ENCODE measurements at places on chromosomes 7 and 10.

GRCh38 chr10:71727738-71728737 is 8.5 kb upstream of the C10orf105 start:
- peak; percentile 70 for DNase-seq

GRCh38 chr10:11197266-11197712 is 179.6 kb downstream of the CELF2 start:
- peak; percentile 41 for DNase-seq

DNA sequence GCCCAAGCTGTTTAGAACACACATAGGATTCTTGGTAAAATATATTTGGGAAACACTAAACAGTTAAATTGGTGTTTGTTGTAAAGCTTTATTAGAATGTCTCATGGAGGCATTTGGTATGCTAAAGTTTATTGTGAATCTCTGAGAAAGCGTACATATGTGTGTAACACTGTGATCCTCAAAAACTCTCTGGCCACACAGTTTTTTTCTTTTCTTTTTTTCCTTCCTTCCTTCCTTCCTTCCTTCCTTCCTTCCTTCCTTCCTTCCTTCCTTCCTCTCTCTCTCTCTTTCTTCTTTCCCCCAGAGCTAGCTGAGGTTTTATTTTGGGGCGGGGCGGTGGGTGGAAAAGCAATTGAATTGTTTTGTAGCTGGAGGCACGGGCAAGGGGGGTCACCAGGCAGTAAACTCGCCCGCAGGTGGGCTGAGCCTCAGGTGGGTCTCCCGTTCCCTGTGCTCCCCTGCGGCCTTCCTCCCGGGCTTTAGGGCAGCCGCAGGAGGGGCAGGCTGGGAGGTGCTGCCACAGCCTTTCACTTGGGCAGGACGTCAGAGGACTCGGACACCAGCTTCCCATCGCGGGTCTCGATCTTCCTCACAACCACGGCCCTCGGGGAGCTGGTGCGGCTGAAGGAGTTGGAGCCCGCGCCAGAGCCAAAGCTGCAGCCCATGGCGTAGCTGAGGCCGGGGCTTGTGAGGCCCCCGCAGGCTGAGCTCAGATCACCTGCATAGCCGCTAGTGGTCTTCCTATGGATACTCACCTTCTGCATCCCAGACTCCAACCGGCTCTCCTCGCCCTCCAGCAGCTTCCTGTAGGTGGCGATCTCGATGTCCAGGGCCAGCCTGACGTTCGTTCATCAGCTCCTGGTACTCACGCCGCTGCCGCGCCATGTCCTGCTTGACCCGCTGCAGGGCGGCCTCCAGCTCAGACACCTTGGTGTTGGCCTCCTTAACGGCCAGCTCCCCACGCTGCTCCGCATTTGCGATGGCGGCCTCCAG is 459.0 kb downstream of the GATA3 start:
- no peak for DNase-seq

GRCh38 chr10:78214955-78215354 is 181.3 kb downstream of the RPS24 start:
- DNase-seq = no peak

DNA sequence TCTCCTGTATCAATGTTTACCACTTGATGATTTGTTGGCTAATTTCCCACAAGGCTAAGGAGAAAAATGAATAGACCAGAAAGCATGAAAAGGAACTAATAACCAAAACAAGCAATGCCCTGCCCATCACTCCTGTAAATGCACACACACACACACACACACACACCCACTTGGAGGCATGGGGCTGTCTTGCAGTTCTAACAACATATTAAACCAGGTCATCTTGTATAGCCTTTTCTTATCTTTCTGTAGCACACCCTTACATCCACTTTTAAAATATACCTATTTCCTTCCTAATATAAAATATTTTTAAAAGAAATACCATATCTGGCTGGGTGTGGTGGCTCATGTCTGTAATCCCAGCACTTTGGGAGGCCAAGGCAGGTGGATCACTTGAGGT is 105.3 kb downstream of the CTTNBP2 start:
- no peak for DNase-seq

DNA sequence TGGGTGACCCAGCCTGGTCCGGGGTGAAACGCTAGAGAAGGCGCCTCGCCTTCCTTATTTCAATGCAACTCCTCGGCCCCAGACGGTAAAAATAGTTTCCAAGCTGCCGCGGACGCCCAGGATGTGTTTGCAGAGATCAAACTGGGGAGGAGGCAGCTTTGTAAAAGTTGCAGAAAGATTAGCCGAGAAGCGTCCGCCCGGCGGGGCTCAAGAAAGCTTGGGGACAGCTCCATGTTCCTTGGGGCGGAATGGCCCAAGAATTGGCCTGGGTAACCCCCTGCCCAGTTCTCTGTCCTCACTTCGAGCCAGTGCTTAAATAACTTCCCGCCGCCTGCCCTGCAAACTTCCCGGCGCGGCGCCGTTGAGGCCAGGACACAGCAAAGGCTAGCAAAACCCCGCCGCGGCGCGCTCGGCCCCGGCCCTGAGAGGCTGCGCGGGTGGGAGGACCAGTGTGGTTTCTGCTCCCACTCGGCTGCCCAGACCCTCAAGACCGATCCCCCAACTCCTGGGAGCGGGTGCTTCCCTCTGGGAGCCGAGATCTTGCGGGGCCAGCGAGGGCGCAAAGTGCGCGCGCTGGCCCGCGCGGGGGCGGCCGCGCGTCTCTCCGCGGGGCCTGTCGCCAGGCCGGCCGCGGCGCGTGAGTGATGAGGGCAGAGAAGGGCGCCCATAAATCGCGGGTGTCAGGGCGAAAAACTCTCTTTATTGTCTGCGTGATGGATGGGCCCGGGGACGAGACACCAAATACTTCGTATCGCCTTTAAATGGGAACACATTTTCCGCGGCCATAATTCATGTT is 6.3 kb upstream of the ZNF503 start:
- no peak for DNase-seq

GRCh38 chr7:91249506-91250233 is 14.6 kb upstream of the FZD1 start:
- DNase-seq = no peak

GRCh38 chr7:967361-968082 is 7.8 kb downstream of the COX19 start:
- no peak for DNase-seq

DNA sequence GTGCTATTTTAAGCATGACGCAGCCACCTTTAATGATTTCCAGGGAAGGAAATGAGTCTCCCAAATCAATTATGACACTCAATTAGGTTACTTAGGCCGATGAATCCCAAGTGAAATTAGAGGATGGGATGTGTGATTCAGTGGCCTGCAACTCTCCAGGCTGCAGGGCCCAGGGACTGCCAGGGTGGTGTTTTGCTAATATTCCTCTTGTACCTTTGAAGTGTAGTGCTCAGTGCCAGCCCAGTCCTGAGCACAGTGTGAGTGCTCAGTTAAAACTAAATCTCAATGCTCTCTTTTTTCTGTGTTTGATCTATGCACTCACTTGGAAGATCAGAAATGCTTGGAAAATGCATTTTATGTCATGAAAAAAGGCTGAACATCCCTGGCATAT is 51.6 kb downstream of the SEM1 start:
- no peak for DNase-seq

- no peak for DNase-seq
Observed at GRCh38 chr7:158944950-158945349, 88.6 kb downstream of the DYNC2I1 start.

DNA sequence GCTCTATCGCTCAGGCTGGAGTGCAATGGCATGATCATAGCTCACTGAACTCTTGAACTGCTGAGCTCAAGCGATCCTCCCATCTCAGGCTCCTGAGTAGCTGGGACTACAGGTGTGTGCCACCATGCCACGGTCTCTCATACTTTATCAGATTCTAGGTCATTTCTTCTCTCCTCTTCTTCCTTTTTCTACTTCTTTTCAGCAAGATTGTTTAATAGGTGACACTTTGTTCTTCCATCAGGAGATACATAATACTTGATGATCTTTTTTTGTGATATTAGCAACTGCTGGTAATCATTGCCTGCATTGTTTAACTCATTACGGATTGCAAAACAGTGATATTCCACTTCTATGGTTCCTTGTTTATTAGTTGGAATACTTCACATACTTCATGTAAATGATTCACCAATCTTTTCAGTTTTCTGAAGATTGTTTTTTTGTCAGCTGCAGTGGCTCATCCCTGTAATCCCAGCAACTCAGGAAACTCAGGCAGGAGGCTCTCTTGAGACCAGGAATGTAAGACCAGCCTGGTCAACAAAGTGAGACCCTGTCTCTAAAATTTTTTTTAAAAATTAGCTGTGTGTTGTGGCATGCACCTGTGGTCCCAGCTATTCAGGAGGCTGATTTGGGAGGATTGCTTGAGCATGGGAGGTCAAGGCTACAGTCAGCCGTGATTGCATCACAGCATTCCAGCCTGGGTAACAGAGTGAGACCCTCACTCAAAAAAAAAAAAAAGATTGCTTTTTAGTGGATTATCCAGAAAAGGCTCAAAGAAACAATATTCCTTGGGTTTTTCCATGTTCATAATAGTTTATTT is 36.2 kb upstream of the CHST3 start:
- no peak for DNase-seq

DNA sequence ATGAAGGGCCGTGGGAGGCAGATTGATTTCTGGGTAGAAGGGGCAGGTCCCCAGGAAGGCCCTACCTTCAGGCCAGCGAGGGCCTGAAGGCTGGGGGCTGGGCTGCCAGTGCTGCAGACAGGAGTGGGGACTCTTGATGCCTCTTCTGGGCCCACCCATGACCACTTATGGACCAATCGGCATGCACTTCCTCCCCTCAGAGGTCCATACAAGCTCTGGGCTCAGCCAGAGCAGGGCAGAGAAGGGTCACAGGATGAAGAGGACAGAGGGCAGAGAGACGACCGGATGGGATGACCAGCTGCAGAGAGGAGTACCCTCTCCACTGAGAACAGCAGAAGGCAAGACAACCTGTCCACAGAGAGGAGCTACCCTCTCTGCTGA is 120.1 kb downstream of the DYNC2I1 start:
- no peak for DNase-seq

GRCh38 chr10:16770670-16771069 is 46.6 kb downstream of the RSU1 start:
- DNase-seq = no peak

GRCh38 chr7:2283074-2283473 is 31.2 kb downstream of the SNX8 start:
- no peak for DNase-seq

DNA sequence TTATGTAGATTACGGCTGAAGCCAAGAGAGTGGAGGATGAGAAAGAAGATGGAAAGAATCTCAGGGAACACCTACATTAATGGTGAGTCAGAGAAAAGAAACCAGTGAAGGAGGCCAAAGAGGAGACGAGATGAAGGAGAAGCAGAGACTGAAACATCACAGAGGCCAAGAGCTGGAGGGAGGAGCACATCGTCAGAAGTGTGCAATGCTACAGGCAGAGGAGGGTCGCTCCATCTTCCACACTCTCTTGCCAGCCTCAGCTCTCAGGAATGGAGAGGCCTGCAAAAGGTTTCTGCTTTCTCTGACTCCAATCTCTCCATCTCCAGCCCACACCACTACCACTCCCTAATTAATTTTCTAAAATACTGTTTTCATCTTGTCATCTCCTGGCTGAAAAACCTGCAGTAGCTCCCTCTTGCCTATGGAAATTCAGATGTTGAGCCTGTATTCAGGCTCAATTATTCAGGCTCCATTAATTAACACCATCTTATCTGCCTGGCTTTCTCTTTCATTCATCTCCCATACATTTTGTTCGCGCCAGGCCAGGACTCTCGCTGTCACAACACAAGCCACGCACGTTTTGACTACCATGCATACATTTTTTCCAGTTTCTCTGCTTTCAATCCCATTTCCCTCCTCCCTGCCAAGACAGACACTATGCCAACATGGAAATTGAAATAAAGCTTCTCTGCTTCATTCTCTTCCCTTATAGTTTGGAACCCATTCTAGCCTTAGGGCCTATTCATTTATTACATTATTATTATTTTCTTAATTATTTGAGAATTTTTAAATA is 165.8 kb downstream of the INHBA start:
- DNase-seq = no peak

GRCh38 chr10:14296065-14296709 is 34.5 kb downstream of the FRMD4A start:
- DNase-seq = no peak

- DNase-seq = no peak
Observed at GRCh38 chr7:139423091-139423490, 60.4 kb downstream of the KLRG2 start.

- no peak for DNase-seq
Observed at GRCh38 chr7:114835861-114836260, 86.0 kb upstream of the MDFIC start.

DNA sequence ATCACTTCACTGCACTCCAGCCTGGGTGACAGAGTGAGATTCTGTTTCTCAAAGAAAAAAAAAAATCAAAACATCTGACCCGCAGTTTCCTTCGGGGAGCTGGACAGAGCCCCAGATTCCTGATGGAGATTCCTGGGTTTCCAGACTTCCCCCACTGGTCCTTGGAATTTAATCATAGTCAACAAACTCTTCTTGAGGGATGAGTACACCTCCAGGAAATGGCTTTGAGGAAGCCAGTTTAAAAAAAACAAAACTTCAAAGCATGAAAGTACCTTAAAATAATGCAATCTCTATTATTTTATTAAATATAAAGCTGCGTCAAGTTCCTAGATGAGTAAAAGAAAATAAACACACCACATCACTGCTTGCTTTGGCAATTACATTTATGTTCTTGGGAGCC is 1.2 kb upstream of the MAD1L1 start:
- DNase-seq = no peak

DNA sequence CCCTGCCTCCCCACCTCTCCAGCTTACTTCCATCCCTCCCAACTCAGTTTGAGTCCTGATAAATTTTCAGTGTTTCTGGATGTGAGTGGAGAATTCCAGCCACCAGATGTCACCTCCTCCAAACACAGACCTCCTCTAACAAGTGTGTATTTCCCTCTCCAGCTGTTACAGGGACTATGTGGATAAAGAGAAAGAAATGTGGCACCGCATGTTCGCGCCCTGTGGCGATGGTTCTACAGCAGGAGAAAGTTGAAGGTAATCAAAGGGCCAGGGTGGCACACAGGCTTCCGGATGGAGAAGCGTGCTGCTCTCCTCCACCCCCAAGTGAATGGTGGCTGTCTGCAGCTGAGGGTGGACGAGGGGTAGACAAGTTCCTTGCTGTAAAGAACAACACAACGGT is 14.7 kb downstream of the FKBP6 start:
- no peak for DNase-seq

DNA sequence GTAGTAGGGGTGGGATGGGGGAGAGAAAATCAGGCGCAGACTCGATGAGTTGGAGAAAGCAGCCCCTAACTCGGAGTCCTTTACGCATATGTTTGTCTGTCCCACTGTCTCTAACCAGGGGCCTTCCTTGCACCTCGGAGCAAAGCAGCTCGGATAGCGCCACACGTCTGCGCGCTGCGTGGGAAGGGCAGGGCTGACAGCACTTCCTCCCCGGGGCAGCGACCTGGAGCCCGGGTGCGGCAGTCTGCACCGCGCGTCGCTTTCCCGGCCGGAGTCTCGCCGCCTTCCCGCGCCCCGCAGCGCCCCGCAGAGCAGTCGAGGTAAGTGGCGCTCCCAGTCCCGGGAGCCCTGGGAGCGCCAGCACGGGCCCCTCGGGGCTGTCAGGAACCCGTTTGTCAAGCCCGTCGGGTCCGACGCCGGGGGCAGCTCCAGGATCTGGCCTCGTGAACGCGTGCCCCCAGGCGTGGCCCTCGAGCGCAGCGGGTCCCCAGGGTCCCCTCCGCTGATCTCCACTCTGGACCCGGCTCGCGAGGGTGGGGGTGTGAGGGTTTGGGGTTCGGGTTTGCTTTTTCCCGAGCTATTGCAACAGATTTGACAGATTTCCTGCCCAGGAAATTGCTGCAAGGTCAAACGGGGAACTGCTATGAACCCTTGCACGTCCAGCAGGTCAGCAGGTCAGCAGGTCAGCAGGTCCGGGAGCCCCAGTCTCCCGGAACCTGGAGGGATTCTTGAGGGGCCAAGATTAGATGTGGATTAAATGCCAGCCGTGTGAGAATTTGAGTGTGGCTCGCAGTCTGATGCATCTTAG is 597 bp downstream of the APBB1IP start:
- peak; percentile 57 for DNase-seq
